ENCODE measurements at places on chromosomes 2 and 18. TPM values are rescaled to one million over a fixed set of nuclear protein-coding genes. Genes with fewer than 3 reads are reported as not detected.

DNA sequence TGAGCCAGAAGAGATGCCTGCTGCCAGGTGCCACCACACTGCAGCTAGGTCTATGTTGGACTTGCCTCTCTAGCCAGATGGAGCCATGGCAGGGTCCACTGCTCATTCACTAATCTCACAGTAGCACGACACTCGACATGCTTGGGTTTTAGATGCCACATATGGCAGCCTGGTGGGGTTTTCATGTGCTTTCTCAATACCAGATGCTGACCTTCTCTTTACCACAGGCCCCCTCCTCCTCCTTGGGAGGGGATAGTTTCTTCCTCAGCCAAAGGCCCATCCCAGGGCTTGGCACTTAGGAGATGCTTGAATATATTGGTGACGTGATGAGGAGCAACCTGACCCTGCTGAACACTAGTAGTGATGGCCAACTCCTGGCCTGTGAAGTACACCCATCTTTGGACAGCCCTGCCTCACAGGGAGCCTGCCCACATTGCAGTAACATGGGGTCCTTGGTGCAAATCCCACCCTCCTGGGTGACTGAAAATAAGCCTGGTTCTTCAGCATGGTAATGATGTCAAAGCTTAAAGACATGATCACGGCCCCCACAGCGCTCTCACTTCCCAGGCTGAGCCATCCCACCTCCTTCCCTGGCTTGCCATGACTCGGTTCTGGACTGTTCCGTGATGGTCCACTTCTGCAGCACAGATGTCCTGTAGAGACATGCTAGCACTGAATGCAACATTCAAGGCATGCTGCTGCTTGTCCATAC, 227.5 kb downstream of the SH3RF3 start:
- H3K36me3 ChIP-seq = no peaks in the 10 kb centered on the region
- H3K4me3 ChIP-seq = no peak overlapping the region
- no peaks in the 10 kb centered on the region for H3K27me3 ChIP-seq

- H3K4me3 ChIP-seq = no peak overlapping the region
- no peak for DNase-seq
- no peaks in the 10 kb centered on the region for H3K27me3 ChIP-seq
These were observed 371.8 kb upstream of the HS6ST1 start for GRCh38 chr2:128690431-128690830.

DNA sequence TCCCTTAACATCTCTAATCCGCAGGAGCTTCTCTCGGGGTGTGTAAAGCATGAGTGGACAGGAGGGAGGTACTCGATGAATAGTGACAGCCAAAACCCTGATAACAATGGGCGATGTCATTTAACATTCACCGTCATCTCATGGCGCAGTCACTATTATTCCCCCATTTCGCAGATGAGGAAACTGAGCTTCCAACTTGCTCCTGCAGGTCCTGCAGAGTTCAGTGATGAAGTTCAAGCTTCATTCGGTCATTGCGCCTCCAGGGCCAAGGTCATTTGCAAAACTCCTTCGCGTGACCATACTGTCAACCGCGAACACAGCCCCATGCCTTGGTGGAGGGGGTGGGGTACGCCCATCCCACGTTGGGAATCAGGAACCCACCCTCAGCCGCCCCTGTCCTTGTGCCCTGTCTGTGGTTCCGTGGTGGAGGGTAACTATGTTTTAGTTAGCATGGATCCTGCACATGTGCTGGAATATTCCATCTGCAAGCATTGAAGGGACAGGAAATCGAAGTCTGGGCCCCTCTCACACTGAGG, 215.5 kb downstream of the TFCP2L1 start:
- H3K27me3 ChIP-seq = peaks cover 41% of the 10 kb centered on the region
- DNase-seq = no peak
- H3K36me3 ChIP-seq = no peaks in the 10 kb centered on the region
- no peak overlapping the region for H3K4me3 ChIP-seq
- H3K27ac ChIP-seq = no peak overlapping the region

DNA sequence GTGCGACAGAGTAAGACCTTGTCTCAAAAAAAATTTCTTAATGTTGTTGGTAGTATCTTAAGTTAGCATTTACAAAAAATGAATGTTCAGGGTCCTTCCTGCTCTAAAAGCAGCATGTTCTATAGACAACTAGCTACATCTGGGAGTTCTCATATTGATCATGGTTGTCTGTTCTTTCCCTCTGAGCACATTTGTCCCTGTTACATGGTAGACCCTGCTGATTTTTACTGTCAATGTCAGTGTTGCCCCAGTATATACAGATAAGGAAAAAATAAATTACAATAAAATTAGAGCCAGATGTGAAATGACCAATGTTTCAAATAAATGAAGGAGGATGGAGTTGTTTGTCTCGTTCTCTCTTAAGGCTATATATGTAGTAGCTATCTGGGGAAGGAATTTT, 63.2 kb downstream of the KCMF1 start:
- no peaks in the 10 kb centered on the region for H3K36me3 ChIP-seq
- H3K4me1 ChIP-seq = peaks cover 6% of the 10 kb centered on the region
- H3K27ac ChIP-seq = no peak overlapping the region
- H3K27me3 ChIP-seq = no peaks in the 10 kb centered on the region

Gene DES
- total RNA-seq = 18,019 TPM

Gene VAMP8
- 7.3 TPM for total RNA-seq

Gene KLHL41
- total RNA-seq = 168 TPM

DNA sequence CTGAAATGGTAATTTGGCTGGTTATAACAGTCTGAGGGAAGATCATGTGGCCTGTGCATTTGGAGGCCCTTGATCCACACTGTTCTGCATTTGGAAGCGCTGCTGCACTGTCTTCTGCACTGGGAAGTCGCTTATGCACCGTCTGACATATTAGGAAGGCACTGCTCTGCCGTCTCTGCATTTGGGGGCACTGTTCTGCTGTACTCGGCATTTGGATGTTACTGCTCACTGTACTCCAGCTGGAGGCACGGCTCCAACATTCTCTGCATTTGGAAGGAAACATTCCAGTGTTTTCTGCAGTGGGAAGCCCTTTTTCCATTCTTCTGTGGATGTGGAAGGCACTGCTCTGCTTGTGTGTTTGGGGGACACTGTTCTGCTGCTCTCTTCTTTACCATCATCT, 9.6 kb upstream of the PROM2 start:
- H3K4me1 ChIP-seq = no peaks in the 10 kb centered on the region
- no peak overlapping the region for H3K27ac ChIP-seq
- no peaks in the 10 kb centered on the region for H3K27me3 ChIP-seq
- H3K4me3 ChIP-seq = no peak overlapping the region

Gene SP5
- 0.37 TPM for total RNA-seq

DNA sequence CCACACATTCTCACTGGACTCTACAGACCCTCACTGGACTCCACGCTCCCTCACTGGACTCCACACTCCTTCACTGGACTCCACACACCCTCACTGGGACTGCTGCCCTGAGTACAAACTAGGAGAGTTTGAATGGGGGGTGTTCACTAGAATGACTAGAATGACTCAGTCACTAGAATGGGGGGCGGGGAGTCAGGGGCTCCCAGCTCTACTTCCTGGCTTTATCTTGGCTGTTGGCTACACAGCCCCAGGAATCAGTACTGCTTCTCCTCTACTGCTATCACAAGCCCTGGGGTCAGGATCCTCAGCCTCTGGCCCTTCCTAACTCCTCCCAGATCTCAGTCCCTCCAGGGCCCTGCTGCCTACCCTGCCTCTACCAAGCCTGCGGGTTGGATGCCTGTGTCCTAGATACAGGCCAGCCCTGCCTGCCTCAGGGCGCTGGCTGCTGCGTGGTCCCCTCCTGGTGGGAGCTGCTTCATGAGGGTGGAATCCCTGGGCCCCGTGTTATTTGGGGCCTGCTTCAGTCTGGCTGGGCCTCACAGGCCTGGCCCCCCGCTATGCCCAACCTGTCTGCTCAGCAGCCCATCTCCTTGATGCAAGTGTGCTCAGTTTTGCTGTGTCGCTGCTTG, 7.8 kb downstream of the PTMA start:
- H3K36me3 ChIP-seq = no peaks in the 10 kb centered on the region
- H3K27me3 ChIP-seq = no peaks in the 10 kb centered on the region
- peaks cover 58% of the 10 kb centered on the region for H3K4me1 ChIP-seq
- DNase-seq = peak; percentile 2

DNA sequence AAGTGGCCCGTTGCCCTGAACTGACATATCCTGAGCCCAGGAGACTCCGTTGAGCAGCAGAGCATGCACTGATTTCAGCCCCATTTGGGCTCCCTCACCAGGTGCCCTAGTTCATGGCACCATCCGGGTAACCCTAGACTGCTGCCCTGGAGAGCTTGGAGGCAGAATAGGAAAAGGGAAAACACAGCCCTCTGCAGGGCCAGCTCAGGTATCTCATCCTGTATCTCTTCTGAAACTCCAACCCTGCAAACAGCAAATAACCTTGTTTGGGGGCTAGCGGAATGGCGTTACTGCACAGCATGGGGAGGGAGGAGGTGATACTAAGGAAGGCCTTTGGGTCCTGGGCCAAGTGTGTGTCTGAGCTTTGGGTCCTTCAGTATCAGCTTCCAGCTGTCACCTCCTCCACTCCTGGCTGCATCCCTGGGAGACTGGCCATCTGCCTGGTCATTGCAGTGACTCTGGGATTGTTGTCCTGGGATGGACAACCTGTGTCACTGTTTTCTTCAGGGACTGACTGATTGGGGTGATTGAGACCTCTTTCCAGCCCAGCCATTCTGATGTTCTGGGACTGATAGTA, 233.8 kb upstream of the SKOR2 start:
- no peaks in the 10 kb centered on the region for H3K36me3 ChIP-seq
- peaks cover 3% of the 10 kb centered on the region for H3K27me3 ChIP-seq
- peak; percentile 5 for DNase-seq
- H3K4me3 ChIP-seq = no peak overlapping the region

All from heart right ventricle (tissue), 16 donors.